ENCODE measurements at places on chromosomes 7 and 10. TPM values are rescaled to one million over a fixed set of nuclear protein-coding genes. Genes with fewer than 3 reads are reported as not detected.

The PRXL2A gene
- total RNA-seq: 57.1 TPM

The CCDC172 gene
- total RNA-seq: not detected

The DTX2 gene
- 32.8 TPM for total RNA-seq

The TFR2 gene
- 1.3 TPM for total RNA-seq

The IGFBP3 gene
- total RNA-seq: 133 TPM

The MINDY4 gene
- total RNA-seq: 0.96 TPM

The CALHM3 gene
- total RNA-seq: not detected

The SPDYE2B gene
- total RNA-seq: not detected

The CTTNBP2 gene
- total RNA-seq: 1.1 TPM

The C10orf67 gene
- not detected for total RNA-seq

The FAM180A gene
- not detected for total RNA-seq

The LIPK gene
- 0.48 TPM for total RNA-seq

The GDF2 gene
- total RNA-seq: not detected

The CALCR gene
- not detected for total RNA-seq

The MINPP1 gene
- 38.8 TPM for total RNA-seq

The INTS15 gene
- total RNA-seq: 7.5 TPM
